ENCODE measurements at places on chromosomes 2 and 18.

GRCh38 chr2:46014911-46015654 lies 282.1 kb upstream of the EPAS1 start:
- DNase-seq = peak; percentile 48

- no peak for DNase-seq
Measured at GRCh38 chr2:151095463-151095862, 166.2 kb downstream of the RBM43 start.

DNA sequence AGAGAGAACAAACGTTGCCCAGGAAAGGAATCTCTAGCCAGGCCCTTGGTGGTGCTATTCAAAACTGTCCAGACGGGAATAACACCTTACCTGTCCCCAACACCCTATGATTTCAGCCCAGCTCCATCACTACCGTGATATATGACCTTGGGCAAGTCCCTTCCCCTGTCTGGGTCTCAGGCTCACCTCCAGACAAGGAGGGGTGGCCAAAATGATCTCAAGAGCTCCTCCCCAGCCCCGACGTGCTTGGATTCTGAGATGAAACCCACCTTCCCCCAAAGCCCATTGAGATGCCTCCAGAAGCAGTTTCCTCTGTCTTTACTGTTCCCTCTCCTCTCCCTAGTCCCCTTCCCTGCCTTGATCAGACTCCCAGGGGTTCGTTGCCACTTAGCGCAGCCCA lies 1.5 kb downstream of the KCNK3 start:
- no peak for DNase-seq

- DNase-seq = no peak
Measured at GRCh38 chr2:30356071-30356470, 91.0 kb upstream of the LCLAT1 start.

DNA sequence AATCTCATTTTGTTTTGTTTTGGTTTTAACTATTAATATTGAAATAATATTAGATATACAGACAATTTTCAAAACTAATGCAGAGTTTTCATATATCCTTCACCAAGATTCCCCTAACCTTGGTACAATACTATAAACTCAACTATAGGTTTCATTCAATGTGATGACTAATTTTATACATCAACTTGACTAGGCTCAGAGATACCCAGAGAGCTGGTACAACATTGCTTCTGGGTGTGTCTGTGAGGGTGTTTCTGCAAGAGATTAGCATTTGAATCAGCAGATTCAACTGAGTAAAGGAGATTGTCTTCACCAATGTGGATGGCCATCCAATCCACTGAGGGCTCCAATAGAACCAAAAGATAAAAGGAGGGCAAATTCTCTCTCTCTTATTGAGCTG lies 221.3 kb upstream of the CRIM1 start:
- no peak for DNase-seq

GRCh38 chr18:78034755-78035154 lies 785.1 kb downstream of the GALR1 start:
- no peak for DNase-seq

GRCh38 chr2:178550352-178550751 lies 70.1 kb downstream of the PLEKHA3 start:
- DNase-seq = no peak

GRCh38 chr2:10097352-10098148 lies 17.3 kb upstream of the CYS1 start:
- no peak for DNase-seq

DNA sequence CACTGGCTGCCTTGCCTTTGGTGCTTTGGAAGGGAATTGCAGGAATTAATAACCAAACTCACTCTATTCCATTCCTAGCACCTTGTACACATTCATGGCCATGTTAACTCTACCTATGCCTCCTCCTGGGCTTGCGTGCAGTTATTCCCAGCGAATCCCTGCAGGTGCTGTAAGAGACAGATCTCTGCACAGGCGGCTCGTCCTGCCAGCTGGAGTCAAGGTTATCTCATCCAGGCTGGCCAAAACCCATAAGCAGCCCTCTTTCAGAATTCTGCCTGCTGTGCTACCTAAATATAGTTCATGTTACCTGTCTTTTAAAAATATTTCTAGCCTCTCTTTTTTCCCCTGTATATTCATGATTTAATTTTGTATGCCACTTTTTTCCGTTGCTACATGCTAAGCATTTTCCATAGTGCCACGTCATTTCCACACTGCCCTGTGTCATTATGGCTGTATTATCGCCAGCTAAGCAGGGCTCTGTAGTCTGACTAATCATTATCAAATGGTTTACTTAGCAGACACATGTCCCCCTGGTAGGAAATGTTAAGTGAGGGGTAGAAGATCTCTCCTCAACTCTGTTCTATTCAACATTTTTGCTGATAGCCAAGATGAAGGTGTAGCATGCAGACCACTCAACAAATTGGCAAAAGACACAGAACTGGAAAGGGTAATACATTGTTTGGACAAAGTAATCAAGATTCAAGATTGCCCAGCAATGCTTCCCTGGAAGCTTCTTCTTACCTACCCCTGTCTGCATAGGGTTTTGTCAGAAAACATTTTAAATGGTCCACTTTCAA lies 79.7 kb upstream of the TAF1B start:
- DNase-seq = no peak

DNA sequence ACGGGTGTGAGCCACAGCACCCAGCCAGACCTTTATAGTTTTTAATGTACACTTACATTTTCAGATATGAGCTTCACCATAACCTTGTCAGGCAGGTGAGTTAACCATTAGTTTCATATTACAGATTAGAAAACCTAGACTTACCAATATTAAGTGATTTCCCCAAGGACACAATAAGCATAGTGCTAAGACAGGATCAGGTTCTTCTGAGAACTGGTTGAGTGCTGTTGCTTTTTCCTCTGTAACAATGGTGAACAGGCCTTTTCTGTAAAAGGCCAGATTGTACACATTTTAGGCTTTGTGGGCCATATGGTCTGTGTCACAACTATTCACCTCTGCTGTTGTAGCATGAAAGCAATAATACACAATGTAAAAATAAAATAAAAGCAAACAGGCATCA lies 332.0 kb downstream of the PIK3C3 start:
- no peak for DNase-seq

DNA sequence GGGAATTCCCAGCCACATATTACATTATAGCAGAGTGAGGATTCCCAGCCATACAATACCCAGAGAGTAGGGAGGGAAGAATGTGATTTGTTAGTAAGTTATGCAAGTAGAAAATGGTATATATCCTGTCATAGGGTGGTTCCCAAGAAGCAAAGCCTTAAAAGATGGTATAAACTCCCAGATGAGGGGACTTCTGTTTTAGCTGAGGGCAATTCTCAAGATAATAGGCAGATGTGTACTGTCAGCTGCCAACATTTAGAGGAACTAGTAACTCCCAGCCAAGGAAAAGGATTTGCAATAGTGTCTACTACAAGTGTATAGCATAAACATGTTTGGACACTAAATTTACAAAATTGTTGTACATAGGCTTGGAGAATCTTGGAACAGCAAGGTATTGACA lies 86.5 kb downstream of the XDH start:
- DNase-seq = no peak

- DNase-seq = no peak
Measured at GRCh38 chr2:209424199-209424701, 403 bp downstream of the MAP2 start.

GRCh38 chr2:40126006-40126405 lies 325.9 kb downstream of the SLC8A1 start:
- DNase-seq = no peak

GRCh38 chr2:38515155-38516074 lies 87.3 kb downstream of the HNRNPLL start:
- DNase-seq = no peak

- peak; percentile 59 for DNase-seq
Measured at GRCh38 chr2:101900375-101900774, 91.4 kb upstream of the IL1R2 start.

DNA sequence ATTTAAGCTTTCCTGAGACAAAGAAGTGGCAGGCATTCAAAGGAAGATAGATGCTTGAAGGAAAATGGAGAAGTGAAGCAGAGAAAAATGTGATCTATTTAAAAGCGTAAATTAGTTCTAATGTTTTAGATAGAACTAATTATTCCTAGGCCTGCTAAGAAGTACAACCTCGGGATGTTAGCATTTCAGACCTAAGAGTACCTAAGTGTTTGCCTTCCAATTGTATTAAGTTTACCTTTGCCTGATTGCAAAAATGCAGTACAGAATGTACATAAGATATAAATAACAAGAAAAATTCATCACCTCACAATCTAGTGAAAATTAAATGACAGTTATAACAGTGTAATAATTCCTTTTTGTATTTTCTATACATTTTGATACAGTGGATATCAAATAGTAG lies 71.1 kb upstream of the HNMT start:
- no peak for DNase-seq

- DNase-seq = no peak
Measured at GRCh38 chr2:42862669-42863185, 70.3 kb upstream of the HAAO start.

GRCh38 chr18:37547196-37547827 lies 18.3 kb downstream of the CELF4 start:
- no peak for DNase-seq

DNA sequence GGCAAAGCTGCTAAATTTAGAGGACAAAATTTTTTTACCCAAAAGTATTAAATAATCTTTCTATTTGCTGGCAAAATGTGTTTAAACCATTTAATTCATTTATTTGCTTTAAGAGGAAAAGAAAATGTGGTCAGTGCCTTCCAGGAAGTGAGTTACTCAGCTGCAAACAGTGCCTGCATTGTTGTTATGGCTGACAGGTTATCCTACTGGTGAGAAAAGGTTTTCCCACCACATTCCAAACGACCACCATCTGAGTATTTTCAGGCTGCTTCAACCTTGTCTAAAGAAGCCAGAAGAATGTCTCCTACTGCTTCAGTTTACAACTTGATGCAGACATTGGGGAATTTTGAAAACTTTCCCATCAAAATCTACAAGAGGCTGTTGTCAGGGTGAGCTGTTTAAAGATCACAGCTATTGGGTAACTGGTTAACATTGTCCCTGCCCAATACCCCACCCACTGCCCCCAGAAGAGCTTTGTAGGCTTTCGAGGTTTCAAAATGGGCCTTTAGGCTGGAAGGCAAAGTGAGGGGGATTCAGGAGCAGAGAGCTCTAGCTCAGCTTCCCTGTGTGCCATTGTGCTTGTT lies 461.3 kb upstream of the FANCL start:
- no peak for DNase-seq

GRCh38 chr2:166413255-166413654 lies 37.5 kb upstream of the SCN9A start:
- DNase-seq = no peak

- no peak for DNase-seq
Measured at GRCh38 chr2:67579216-67579615, 182.1 kb downstream of the ETAA1 start.

DNA sequence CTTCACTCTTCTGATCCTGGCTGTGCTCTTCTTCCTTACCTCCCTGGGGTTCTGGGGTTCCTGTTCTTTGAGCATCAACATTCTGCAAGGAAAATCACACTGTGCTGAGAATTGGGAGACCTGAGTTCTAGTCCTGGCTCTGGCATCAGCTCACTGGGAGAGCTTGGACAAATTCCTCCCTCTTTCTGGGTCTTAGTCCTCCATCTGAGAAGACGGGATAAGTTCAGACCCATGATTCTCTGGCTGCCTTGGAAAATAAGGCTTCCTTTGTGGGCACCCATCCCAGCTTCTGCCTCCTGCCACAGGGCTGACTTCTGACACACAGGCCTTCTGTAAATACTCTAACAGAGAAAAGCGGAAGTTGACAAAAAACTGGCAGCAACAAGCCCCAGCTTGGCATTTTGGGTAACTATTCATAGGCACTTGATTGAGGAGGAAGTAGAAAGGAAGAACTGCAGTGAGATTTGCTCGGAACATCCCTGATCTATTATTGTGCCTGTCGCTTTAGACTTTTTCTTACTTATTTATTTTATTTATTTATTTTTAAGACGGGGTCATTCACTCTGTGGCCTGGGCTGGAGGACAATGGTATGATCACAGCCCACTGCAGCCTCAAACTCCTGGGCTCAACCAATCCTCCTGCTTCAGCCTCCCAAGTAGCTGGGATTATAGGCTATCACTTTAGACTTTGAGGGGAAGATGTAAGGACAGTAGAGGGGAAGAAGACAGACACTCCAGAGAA lies 7.9 kb downstream of the PCBP1 start:
- no peak for DNase-seq

GRCh38 chr2:120750488-120751210 lies 15.0 kb downstream of the GLI2 start:
- DNase-seq = no peak

DNA sequence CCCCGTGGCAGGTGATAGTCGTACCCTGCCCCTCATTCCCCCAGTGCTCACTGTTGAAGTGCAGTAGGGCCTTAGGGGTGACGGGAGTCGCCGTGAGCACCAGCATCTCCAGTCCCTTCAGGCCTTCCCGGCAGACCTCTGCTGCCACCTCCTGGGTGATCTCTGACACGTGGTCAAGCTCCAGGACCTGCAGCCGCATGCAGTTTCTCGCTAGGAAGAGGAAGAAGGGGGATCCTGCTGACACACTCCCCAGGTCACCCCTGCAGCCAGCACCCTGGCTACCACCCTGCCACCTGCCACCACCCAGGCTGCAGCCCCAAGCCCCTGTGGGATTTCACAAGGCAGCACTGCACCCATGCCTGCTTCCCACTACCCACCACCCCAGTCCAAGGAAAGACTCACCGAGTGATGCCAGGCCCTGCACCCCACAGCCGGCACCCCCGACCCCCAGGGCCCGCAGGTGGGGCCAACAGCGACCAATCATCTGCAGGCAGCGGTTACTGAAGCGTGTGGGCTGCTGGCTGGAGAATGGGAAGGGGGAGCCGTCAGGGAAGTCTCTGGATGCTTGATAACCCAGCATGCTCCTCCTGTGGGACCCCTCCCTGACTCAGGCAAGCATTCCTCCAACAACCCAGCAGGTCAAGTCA lies 23.8 kb downstream of the FBXO41 start:
- no peak for DNase-seq

DNA sequence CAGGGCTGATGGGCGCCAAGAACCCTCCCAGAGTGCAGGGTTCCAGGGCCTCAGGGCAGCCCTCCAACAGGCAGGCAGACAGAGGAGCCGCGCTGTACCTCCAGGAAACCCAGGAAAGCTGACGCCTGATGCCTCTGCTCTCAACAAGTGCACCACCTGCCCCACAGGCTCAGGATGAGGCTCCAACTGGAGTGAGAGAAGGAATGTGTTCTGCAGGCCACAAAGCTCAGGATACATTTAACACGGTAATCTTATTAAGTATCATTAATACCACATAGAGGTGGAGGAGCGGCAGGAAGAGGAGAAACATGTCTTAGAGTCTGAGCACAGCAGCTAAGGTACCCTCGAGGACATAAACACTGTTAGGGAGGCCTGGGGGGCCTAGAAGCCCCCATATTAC lies 155.9 kb upstream of the CAPN13 start:
- no peak for DNase-seq

DNA sequence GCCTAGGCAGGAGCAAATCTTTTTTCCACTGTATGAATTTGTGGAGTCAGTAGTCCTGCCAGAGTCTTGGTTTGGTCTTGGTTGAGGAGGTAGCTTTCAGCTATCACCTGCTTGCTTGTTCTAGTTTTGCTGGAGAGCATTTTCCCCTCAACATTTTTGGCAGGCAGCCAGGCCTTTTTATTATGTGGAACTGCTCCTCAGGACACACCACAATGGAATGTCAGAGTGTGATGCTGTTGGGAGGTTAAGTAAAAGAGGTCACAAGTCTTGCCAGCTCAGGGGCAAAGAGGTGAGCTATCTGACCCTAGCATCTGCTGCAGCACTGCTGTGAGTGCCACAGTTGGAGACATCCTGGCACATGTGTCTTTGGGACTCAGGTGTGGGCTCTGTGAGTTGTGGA lies 258.0 kb downstream of the CNTNAP5 start:
- DNase-seq = no peak

All from stimulated activated effector memory CD8-positive, alpha-beta T cell treated with anti-CD3 and anti-CD28 coated beads, Interleukin-12 subunit alpha, Interleukin-12 subunit beta, amount 100 ng/mL, for 72 hours (primary cell).